ENCODE measurements at places on chromosomes 7 and 10.
A peak's percentile ranks its signal among the peaks of the same experiment; 100 is the strongest.

DNA sequence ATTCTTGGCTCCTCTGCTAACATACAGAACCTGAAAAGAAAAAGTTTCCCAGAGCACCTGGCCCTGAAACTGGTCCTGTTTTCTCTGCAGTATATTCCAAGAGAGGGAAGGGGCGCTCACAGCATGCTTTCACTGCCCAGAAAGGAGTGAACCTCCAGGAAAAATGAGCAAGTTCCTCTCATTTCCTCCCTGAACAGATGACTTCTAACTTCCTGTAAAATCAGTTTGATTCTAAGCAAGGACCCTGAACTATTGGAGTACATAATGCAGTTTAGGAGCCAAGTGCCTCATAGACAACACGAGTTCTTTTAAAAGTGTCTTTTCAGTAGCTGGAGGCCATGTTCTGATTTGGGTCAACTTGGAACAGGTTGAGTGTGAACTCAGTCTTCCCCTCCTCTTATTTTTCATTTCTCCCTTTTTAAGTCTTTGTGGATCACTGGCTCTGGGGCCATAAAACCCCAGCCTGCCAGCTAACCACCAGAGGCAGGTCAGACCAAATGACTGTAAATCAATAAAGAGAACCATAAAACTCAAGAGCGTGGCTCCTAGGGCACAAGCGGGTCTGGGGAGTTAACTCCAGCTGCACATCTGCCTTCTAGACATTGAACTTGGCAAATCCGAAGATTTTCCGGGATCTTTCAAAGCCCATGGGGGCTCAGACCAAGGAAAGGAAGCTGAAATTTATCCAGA is 5.9 kb upstream of the LRRC18 start:
- no peak for DNase-seq

GRCh38 chr10:17816199-17816598 is 7.1 kb downstream of the MRC1 start:
- no peak for DNase-seq

- peak; percentile 54 for DNase-seq
Measured at GRCh38 chr10:28991333-28992270, 297.3 kb upstream of the LYZL1 start.

DNA sequence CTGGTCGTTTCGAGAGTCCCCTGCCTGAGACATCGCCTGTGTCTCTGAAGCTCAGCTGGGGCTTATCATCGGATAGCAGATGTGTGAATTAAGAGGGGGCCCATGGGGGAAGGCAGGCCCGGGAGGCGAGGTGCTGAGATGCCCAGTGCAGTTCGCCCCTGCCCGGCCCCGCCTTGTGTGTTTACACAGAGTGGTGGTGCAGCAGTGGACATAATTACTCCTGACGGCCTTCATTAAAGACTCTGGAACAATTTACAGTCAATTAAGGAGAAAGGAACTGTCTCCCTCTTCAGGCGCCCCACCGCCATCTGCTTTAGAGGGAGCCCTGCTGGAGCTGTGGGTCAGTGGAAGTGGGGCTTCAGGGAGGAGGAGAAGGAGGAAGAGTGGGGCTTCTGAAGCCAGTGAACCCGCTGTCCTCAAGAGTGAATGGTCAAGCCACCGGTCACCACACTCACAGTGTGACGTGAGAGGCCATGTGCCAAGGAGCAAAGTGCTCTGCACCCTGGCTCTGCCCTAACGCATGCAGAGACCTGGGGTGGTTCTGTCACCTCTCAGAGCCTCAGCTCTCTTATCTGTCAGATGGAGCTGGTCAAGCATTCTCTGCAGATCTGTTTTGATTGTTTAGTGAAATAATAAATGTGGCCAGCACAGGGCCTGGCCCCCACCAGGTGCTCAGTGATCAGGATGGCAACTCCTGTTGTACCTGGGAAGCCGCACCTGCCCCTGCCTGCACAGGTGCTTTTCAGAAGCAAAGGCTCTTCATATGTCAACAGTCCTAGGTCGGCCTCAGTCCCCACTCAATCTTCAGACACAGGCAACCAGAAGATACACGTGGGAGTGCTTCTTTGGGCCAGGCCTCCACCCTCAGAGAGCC is 65.6 kb downstream of the CDH23 start:
- no peak for DNase-seq

GRCh38 chr10:14299556-14299955 is 31.2 kb downstream of the FRMD4A start:
- DNase-seq, result no peak

GRCh38 chr10:865257-865656 is 66.2 kb downstream of the LARP4B start:
- no peak for DNase-seq

GRCh38 chr7:126685018-126685573 is 567.6 kb downstream of the GRM8 start:
- DNase-seq, result no peak

DNA sequence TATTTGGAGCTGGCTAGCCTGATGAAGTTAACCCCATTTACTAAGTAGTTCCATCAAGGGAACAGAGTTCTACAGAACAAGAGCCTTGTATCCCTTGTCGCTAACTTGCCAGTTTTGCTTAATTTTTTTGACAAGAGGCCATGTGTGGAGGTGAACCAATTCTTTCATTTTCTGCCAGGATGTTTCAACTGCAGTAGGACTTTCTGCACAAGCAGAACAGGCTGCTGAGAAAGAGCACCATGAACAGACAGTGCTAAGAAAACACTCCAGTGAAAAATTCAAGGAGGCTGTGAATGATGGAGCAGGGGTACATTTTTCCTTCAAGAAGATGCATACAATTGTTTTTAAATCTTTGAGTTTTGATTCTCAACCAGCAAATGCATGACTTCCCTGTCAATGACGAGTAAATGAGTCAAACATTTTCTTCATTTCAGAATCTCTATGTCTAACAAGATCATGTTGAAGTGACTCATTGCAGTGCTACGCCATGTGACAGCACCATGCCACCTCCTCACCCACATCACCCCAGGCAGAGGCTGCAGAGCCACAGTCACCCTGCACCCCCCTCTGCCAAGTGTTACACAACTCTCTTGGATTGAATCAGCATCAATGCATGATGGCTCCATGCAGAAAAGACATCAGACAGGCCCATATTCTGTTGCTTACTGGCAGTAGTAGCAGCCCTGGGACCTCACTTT is 193.1 kb downstream of the COBL start:
- DNase-seq, result peak; percentile 71

DNA sequence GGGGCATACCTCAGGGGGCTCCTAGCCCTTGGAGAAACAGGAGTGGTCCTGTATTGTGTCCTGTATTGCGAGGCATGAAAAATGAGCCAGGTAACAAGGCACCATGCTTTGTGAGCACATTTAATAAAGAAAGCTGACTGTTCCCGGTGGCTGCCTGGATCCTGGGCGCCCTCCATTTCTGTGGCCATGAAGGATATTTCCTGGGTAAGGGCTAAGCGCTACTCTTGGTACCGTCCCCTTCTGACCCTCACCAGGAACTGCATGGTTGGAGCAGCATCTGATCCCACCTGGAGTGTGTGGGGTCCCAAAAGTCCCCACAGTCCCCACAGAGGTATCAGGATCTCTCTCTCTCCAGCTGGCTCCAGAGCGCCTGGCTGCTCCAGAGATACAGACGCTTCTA is 139.5 kb downstream of the MAPK8 start:
- DNase-seq, result no peak

DNA sequence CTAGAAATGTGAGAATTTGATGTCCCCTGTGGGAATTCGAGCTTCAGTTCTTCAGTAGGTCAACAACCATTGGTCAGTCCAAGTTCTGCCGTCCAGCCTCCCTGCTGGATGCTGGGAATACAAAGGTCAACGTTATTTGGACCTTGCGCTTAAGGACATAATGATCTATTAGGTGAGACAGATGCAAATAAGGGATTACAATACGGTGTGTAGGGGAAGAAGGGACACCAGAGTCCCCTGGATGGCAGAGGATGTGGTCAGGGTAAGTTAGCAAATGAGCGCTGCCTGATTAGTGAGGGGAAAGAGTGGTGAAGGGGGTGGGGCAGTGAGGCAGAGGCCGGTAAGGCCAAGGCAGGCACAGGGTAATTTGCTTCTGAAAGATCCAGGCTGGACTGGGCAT is 16.2 kb downstream of the CCNY start:
- no peak for DNase-seq

DNA sequence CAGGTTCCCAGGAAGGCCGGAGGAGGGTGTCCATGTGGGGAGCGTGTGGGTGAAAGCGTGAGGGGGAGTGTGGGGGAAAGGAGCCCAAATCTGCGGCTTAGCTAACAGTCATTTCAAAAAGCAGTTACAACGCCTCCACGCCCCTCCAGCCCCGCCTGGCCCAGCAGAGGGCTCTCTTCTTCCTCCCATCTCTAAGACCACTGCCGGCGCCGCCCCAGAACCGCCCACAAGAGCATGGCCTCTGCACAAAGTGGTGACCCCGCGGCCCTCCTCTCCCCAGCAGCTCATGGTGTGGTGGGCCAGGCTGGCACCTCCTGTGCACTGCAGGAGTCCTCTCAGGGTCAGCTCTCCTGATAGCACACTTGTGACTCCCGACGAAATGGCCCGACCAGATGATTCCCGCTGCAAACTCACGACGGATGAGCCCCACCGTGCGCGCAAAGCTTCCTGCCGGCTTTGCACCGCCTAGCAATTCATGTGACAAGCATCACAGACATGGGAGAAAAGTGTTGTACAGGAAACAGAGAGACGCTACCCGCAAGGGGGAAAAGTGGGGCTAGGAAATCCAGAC is 12.4 kb upstream of the HUS1 start:
- peak; percentile 88 for DNase-seq

Measured in stimulated activated CD4-positive, alpha-beta T cell treated with anti-CD3 and anti-CD28 coated beads, Interleukin-2, amount 100 ng/mL, for 24 hours (primary cell).